ENCODE measurements at places on chromosomes 16 and 17. TPM values are rescaled to one million over a fixed set of nuclear protein-coding genes. Genes with fewer than 3 reads are reported as not detected.

Gene FBXL16
- under 0.01 TPM for total RNA-seq

Gene TOX3
- 1.0 TPM for total RNA-seq

Gene KRTAP3-2
- total RNA-seq = not detected

Gene HBA1
- total RNA-seq = not detected

Gene BCAR1
- total RNA-seq = 190 TPM

Gene PLA2G10
- not detected for total RNA-seq

Gene TMEM88
- 2.4 TPM for total RNA-seq

Gene CLDN7
- 12.4 TPM for total RNA-seq

Gene CHD9NB
- 0.76 TPM for total RNA-seq

Gene MLST8
- 184 TPM for total RNA-seq

Gene CCNF
- 63.1 TPM for total RNA-seq

Gene WFIKKN2
- total RNA-seq = 0.13 TPM

Gene SLC13A5
- total RNA-seq = 0.89 TPM

Gene HCRT
- total RNA-seq = not detected

Gene HEATR9
- not detected for total RNA-seq

Gene MYH3
- total RNA-seq = 0.38 TPM

Gene DRC3
- total RNA-seq = 0.33 TPM

Gene KRT39
- total RNA-seq = not detected

Gene GGA3
- total RNA-seq = 17.9 TPM

Gene MT1M
- total RNA-seq = 5.6 TPM

Gene EME1
- 8.1 TPM for total RNA-seq

Gene OTOP3
- total RNA-seq = not detected

Gene GPRC5B
- total RNA-seq = 19.8 TPM

All from mesangial cell (primary cell).